ENCODE measurements at places on chromosomes 1 and 21.

- no peak for DNase-seq
Measured at GRCh38 chr1:175521249-175522040, 221.9 kb downstream of the TNR start.

DNA sequence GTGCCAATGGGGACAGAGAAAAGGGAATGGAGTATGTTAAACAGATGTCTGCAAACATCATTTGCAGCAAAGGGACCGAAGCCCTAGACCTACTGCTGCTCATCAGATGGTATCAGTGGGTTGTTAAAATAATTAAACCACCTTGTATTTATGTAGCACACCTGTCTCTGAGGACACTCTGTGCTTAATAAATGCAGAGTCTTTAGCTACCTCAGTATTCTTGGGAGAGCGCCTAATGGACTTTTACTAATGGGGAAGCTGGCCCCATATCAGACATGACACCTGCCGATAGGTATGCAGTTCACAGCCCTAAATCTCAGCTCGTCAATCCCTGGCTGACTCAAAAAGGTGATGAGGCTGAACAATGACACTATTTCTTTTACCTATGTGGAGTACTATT is 54.4 kb downstream of the SYT6 start:
- no peak for DNase-seq

GRCh38 chr1:84427250-84428188 is 29.2 kb downstream of the DNASE2B start:
- DNase-seq, result no peak

DNA sequence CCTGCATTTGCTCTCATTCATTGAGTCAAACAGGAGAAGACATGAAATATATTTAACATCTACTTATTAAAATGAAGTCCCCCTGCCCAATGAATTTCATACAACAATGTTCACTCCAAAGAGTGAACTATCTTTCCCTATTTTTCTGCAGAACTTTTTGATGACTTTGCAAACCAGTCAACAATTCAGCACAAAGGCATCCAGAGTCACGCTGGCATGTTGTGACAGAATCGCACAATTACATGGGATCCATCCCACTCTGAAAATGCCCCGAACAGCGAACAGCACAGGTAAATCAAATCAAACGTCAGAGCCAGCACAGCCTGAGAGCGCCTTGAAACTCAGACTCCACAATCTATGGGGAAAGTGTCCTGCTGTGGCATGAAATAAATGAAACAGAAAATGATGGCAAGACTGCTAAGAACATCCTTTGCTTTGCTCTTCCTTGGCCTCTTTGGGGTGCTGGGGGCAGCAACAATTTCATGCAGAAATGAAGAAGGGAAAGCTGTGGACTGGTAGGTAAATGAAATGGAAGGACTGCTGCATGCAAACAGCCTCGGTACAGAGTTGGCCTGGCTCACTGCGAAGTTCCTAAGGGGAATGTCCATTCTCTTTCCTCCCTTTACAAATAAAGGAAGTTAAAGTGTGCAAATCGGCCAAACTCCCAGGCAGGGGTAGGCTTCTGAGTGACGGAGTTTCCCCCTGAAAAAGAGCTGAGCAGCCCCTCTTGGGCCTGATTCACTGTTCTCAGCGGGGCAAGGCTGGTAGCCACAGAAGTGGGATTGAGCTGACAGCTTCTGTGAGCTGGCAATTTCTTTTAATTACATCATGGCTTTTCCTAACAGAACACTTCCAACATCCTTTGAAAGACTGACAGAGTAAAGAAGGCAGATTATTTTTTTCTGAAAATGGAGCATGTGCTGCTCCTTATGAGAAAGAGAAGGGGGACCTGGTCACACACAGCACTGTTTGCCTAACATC is at the start of gene DNASE2B:
TSS of gene DNASE2B (plus strand) at position 310 of the 981 bp plus-strand sequence. CDS start at position 391, 81 bp downstream.
- no peak for DNase-seq

DNA sequence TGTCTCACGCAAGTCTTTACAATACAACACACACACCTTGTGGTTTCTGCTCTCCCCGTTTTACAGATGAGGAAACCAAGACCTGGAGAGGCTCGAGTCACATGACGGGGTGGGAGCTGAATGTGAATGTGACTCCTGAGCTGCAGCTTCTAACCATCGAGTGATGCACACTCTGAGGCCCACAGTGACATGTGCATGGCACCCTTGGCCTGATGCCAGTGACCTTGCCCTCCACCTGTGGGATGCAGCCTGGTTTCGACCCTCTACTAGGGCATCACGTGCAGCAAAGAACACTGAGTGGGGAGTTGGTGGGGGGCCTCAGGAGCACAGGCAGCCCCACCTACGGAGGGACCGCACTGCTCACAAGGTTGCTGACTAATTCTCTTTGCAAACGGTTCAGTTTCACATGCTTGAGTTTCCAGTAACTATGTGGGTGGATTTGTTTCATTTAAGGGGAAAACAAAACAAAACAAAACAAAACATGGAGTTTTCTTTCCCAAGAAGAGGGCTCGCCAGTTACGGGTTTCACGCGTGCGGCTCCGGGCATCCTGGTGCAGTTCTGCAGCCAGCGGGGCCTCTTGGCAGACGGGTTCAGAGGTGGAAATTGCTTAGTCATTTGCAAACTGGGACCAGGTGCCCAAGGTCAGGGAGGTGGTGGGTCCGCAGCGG is 22.9 kb downstream of the SPSB1 start:
- DNase-seq, result peak; percentile 40

GRCh38 chr1:157562515-157562914 is 10.2 kb upstream of the FCRL5 start:
- no peak for DNase-seq

GRCh38 chr1:8555582-8555981 is 237.7 kb downstream of the SLC45A1 start:
- DNase-seq, result no peak

DNA sequence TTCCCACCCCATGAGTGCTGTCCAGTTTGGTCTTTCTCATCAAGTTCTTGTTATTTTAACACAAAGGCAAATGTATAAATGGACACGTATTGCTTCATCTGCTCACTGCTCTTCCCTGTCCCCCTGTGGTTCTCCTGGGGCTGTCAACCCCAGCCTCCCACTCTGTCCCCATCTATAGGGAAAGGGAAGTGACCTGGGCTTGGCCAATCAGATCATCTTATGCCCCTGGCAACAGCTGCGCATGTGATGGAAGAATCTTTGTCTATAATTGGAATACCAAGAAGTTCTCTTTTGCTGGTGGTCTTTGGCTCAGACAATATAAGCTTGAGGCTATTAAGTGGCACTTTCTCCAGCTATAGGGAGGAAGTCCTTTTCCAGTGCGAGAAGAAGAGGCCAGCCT is 4.7 kb upstream of the CCSAP start:
- DNase-seq, result no peak

GRCh38 chr1:247198781-247199180 is 27.0 kb upstream of the ZNF124 start:
- no peak for DNase-seq

GRCh38 chr1:22484706-22485345 is 33.2 kb downstream of the ZBTB40 start:
- DNase-seq, result no peak

GRCh38 chr1:18612073-18612472 is 18.6 kb upstream of the PAX7 start:
- DNase-seq, result no peak

GRCh38 chr1:161784968-161785367 is 18.8 kb downstream of the ATF6 start:
- no peak for DNase-seq

GRCh38 chr21:31554511-31555022 is 104.9 kb upstream of the SOD1 start:
- DNase-seq, result no peak

DNA sequence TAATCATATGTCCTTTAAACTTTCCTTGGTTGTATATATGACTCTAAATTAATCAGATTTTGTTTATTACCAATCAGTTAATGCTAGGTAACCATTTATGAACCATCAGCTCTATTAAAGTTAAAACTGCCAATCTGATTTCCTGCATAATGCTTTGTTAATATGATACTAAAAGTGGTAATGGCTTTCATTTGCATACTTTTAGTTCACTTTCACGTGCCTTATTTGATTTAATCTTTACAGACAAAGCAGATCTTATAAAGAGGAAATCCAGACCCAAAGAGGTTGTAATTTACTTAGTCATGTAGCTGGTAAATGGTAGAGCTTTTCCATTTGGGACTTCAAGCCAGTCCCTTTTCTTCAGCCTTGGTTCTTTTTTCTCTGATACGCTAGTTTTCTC is 61.3 kb downstream of the CLIC4 start:
- DNase-seq, result no peak

GRCh38 chr1:222552882-222553281 is 5.0 kb upstream of the HHIPL2 start:
- no peak for DNase-seq

GRCh38 chr1:69527273-69527672 is 40.4 kb upstream of the LRRC7 start:
- DNase-seq, result no peak

- no peak for DNase-seq
Measured at GRCh38 chr1:41418857-41419583, 57.8 kb downstream of the FOXO6 start.

GRCh38 chr21:24976238-24976637 is 631.0 kb downstream of the MRPL39 start:
- no peak for DNase-seq

GRCh38 chr1:89903550-89903949 is 82.7 kb downstream of the LRRC8D start:
- DNase-seq, result no peak

DNA sequence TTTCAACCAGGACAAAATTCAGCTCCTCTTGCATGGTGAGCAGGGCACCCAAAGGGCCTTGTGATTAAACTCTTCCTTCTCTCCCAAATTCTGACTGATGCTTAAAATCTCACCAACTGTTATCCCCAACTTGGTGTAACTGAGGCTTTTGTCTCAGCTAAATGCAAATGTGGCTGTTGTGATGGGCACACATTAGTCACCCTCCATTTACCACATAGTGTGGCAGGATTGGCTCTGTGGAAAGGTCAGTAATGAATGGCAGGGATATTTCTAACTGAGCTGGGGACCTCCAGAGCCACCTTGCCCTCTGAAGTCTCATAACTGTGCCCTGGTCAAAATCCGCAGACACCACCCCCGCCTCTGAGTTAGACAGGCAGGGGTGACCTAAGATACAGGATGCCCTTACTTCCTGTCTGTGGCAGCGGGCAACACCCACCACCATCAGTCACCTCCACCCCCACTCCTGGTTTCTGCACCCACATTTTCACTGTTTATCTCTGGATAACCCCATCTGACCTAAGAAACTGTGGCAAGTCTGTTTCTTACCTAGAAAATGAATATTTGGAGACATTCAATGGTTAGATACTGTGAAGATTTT is 25.4 kb upstream of the RGS16 start:
- peak; percentile 85 for DNase-seq

DNA sequence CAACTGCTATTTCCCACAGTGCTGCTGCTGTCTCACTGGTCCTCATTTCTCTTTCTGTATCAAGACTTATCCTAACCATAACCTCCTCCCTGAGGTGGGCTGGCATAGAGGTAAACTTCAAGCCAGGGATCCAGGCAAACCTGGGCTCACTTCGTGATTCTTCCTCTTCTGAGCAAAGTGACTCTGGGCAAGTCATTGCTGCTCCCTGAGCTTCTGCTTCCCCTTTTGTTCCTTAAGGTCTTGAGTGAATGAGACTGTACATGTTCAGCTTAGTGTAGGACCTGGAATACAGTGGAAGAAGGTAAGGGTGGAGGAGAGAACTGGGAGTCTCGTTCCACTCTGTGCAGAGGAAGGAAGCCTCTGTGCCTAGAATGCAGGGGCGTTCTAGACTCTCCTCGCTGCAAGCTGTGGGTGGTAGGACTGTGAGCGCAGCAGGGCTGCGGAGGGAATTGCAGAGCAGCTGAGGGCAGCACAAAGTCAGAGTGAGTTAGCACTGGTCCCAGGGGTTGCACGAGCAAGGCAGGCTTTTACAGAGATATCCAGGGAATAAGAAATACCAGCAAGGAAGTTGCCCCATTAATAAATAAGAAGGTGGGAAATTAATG is 11.4 kb upstream of the ERI3 start:
- no peak for DNase-seq

- no peak for DNase-seq
Measured at GRCh38 chr1:104235141-104235540, 485.4 kb downstream of the AMY1C start.

- DNase-seq, result no peak
Measured at GRCh38 chr1:87186346-87186745, 142.3 kb upstream of the LMO4 start.

- DNase-seq, result no peak
Measured at GRCh38 chr1:46613661-46614603, 2.7 kb downstream of the MOB3C start.

DNA sequence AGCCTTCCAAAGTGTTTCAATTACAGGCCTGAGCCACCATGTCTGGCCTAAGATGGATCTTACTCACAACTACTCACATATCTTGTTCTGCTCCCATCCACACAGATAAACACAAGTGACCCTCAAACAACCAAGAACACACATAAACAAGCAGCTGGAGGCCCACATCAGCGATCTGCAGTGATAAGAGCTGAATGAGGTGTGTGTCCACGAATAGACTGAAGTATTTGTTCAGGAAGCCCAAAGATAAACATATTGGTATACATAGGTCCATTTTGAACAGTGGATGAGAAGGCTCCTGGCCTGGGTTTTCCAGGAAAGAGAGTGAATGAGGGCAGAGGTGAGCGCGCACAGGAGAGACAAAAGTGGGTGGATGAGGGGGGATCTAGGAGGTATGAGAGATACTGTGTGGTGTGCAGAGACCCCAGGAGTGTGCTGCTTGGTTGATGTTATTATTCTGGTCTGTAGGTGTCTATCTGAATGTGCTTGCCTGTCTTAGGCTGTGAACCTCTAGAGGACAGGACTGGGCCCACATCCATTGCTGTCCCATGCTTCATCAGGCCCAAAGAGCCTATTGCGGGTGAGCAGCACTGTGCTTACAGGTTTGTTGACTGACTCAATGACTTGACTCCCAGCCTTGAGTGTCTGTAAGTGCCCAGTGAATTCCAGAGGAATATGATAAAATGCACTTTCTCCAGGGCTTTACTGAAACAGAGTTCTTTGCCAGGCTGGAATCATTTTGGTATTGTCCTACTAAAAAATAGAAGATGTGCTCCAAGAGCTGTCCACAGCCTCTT is 79.9 kb upstream of the ATP1A1 start:
- DNase-seq, result no peak

DNA sequence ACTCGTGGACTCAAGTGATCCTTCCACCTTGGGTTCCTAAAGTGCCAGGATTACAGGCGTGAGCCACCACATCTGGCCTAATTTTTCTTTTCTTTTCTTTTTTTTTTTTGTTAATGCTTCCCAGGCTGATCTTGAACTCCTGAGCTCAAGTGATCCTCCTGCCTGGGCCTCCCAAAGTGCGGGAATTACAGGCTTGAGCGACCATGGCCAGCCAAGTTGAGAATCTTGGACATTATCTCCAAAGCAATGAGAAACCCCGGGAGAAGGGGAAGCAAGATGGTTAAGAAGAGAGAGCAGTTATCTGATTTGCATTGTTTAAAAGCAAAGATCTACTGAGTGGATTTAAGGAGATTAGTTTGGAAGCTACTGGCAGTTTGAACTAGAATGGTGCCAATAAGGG is 9.1 kb downstream of the HIPK1 start:
- no peak for DNase-seq

- no peak for DNase-seq
Measured at GRCh38 chr1:108877348-108878159, 769 bp downstream of the GPSM2 start.

GRCh38 chr21:46503922-46504550 is 45.3 kb downstream of the DIP2A start:
- no peak for DNase-seq

- no peak for DNase-seq
Measured at GRCh38 chr1:184199438-184200085, 148.0 kb downstream of the TSEN15 start.

- DNase-seq, result no peak
Measured at GRCh38 chr1:231201979-231202633, 38.9 kb upstream of the GNPAT start.
